Effector CD8-positive, alpha-beta T cell (primary cell): ENCODE measurements at places on chromosomes 5 and 9.
A peak's percentile ranks its signal among the peaks of the same experiment; 100 is the strongest.

DNA sequence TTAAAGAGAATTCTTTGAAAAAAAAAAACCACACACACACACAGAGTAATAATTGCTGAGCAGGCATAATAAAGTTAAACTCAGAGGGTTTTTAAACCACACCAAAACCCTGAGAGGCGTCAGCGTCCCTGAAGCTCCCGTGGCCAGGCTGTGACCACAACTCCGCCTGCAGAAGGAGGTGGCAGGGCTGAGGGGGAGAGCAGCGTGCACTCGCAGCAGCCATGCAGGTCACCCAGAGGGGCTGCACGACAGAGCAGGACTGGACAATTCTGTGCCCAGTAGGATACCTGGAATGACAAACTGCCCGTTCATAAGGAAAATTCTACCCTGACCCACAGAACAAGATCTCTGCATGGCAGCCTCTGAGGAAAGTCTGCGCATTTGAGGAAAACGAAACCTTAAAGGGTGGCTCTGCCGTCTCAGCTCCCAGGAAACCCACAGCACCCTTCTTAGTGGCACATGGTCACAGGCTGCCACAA, 44.0 kb downstream of the ROR2 start:
- DNase-seq: no peak

DNA sequence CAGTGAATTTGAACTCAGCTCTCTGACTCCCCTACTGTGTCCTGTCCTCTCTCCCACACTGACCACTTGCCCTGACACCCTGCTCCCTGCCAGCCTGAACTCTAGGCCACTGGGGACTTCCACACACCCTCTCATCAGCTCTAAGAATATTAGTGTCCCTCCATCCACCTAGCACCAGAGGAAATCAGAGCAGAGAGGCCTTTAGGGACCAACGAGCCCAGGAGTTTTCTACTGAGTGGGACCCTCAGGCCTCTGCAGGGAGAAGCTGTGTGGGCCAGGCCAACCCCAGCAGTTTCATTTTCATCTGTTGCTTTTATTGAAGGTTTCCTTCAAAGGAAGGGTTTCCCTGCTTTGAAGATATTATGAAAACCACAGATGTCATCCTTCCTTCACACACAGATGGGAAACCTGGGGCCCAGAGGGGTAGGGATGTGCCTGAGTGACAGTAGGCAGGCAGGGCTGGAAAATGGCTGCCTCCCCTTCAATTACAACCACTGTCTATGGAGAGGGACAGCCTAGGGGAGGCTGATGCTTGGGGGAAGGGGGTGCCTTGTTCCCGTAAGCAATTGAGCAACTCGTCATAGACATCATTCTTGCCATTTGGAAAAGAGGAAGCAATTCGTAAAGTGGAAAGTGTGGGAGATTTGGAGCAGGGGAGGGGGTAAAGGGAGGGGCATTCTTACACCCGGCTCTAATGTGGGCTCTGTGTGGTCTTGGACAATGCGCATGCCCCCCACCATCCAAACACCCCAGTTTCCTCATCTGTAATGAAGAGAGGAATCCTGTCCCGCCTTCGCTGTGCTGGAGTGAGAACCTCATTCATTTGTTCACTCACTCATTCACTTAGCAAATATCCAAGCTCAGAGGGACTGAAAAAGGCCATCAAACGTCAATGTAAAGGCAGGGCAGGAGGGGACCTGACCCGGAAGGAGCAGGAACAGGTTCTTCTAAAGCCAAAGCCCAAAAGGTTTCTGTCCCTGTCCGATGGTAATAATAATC, 3.9 kb downstream of the GLIPR2 start:
- no peak for DNase-seq

GRCh38 chr5:1791176-1791575, 8.5 kb downstream of the MRPL36 start:
- no peak for DNase-seq

- DNase-seq: no peak
Measured at GRCh38 chr9:6631207-6631512, 14.4 kb downstream of the GLDC start.

GRCh38 chr5:101515721-101516120, 612.6 kb upstream of the ST8SIA4 start:
- no peak for DNase-seq

DNA sequence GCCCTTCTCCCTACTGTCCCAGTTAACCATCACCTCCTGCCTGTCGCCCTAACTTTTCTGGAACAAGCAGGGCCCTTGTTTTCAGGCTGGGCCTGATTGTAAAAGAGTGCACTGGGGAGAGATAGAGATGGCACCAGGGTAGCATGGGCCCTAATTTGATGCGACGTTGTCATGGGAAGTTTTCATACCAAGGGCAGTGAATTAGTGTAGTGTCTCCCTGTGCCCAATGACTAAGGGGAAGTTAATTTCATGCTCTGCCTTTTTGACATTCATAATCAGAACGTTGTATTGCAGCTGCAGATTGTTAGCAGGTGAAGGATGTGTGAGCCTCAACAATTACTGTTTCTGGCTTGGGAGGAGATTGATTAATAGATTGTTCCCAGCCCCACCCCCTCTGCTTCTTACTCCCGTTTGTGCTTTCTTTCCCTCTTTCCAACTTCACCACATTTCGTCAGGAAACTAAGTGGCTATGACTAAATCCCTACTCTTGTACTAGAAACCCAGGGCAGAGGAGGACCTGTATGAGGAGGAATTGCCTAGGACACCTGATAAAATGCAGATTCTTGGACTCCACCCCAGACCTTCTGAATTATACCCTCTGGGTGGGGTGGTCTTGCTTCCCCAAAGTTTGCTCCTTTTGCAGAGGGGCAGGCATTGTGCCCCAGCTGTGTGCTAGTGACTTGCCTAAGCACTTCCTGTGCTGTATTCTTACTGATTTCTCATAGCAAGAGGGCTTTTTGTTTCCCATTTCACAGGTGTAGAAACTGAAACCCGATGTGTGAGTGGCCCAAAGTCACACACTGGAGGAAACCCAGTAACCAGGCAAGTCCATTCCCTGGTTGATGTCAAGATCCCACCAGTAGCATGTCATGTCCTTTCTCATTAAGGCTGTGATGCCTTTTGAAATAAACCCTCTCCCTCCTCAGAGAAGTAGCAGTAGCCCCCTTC, 56.3 kb downstream of the DAB2IP start:
- no peak for DNase-seq

DNA sequence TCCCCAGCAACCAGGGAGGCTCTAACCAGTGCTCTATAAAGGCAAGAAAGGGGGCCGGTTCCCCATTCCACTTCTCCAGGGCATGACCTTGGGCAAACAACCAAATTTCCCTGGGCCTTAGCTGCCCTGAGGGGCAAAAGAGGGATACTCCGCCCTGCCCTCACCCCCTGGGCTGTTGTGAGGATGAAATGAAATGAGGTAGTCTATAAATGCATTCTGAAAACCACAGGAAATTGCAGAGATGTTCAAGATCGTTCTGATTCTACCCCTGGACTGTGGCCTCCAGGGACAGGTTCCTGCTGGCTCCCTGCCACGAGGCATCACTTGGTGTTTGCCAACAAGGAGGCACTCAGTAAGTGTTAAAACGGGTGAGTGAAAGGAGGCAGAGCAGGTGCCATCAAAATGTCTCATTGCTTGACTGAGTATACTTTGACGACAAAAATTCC, 5.7 kb downstream of the RAPGEF1 start:
- peak; percentile 26 for DNase-seq

DNA sequence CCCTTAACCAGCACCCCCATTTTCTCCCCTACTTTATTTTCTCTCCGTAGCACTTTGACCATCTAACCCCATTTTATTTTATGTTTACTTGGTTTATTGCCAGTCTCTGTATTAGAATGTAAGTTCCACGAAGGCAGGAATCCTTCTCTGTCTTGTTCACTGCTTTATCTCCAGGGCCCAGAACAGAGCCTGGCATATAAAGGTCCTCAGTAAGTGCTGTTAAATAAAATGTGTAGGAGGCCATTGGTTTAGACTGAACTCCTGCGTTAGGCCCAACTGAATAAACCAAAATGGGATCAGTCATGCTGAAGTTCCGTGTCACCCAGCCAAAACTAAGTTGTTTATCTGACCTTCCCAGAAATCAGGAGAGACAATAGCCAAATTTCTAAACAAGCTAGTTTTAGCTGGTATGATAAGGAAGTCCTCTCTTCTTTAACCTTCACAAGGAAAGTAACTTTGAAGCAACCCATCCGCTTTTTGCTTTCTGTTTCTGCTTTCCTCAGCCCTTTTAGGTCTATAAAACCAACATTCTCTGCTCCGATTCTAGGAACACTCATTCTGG, 29.0 kb upstream of the CCNJL start:
- no peak for DNase-seq

GRCh38 chr5:16737620-16738364, 121.0 kb upstream of the RETREG1 start:
- no peak for DNase-seq

DNA sequence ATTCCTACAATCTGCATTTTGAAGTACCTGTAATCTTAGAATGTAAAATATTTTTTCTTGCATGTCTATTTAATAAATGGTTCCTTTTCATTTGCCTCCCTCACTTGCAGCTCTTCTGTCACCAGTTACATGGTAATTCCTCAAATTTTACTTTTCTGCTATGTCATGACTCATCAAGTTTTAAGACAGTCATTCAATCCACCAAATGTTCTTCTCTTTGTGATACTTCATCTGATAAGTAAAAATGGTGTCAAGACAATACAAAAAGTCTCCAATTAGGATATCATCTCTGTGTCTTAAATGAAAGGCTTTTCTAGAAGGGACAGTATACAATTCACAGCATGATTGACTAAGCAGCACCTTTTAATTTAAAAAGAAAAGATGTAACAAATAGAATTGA, 104.9 kb upstream of the FTMT start:
- no peak for DNase-seq

DNA sequence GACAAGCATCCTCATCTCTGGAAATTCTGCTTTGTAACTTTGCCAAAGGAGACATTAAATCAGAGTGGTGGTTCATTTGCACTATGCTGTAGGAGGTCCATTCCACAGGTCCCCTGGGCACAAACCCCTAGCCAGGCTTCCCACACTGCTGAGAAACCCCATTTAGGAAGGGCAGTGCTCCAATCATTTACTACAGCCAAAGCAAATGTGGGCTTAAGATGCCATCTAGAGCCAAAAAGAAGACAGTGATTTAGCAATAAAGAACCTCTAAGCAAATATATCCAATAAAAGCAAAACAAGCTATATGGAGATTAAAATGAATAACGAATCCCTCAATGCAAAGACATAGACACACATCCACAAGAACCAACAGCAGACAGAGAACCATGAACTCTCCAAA, 129.0 kb upstream of the ALDH1B1 start:
- DNase-seq: no peak

- DNase-seq: no peak
Measured at GRCh38 chr9:13860946-13861640, 452.8 kb downstream of the NFIB start.

- DNase-seq: no peak
Measured at GRCh38 chr5:142829801-142830220, 59.6 kb downstream of the ARHGAP26 start.

GRCh38 chr5:76406673-76407072, 3.6 kb downstream of the IQGAP2 start:
- no peak for DNase-seq

- DNase-seq: no peak
Measured at GRCh38 chr5:32343058-32343672, 30.4 kb upstream of the MTMR12 start.

DNA sequence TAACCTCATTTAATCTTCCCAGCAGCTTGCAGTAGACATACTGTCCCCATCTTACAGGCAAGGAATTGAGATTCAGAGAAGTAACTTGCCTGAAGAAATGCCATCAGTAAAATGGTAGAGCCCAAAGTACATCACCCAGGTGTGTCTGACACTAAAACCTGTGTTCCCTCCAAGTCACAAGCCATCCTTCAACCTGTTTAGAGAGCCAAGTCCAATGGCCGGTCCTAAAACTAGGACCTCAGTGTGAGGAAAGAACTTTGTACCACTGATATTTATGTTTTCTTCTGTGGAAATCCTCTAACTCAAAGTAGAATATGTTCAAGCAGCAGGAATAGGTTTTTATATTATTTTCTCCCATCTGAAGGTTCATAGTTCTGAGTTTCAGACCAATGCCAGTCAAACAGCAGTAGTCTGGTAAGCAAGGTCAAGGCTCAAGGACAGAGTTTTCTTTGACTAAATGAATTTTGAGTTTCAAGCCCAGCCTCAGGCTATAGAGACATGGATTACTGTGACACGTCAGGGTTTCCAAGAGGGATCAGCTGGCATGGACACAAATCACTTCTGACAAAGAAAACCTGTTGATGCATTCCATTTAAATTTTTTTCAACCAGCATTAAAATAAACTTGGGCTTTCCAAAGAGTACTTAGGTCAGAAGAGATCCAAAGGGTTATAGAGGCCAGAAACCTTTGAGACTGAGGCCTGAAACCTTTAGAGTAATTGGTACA, 80.9 kb upstream of the PLPP6 start:
- no peak for DNase-seq

DNA sequence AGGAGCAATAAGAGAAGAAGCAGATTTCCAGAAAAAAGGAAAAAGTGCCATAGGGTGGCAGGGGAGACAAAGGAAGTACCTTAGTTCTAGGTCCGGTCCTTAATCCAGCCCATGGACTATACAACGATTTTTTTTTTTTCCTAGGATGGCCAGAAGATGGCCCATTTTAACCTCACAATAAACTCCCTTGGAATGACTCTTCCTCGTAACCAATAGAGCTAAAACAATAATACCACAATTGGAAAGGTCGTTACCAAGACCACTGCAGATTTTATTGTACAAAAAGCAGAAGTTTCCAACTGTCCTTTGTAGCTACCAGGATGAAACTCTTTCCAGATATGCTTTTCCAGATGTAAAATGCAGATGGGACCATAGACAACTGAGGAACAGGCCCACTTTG, 34.4 kb upstream of the SSBP2 start:
- no peak for DNase-seq

DNA sequence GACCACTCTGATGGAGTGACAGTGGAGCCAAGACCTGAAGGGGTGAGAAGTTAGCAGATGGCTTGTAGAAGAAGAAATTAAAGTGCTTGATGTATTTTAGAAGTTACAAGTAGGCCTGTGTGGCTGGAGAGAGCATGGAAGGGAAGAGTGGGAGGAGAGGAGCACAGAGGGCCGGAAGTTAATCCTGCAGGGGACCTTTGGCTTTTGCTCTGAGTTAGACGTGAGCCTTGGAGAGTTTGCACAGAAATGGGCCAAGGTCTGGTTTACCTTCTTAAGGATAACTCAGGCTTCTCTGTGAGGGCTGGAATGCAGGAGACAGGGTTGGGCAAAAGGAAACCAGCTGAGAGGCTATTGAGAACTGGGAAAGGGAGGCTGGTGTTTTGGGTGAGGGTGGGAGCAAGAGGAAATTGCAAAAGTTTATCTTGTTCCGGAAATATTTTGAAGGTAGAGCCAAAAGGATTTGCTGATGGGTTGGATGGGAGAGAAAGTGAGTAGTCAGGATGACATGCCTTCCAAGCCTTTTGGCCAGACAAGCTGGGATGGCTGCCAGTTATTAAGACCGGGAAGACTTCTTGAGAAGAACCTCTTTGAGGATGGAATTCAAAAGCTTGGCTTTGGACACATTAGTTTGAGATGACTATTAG, 17.5 kb upstream of the F2RL1 start:
- no peak for DNase-seq

- DNase-seq: no peak
Measured at GRCh38 chr5:118366429-118366828, 621.9 kb downstream of the DTWD2 start.

- no peak for DNase-seq
Measured at GRCh38 chr9:6049798-6050197, 34.4 kb upstream of the RANBP6 start.
